ENCODE measurements at places on chromosomes 4 and X.

- no peak for DNase-seq
These were observed 108.3 kb downstream of the TBC1D19 start for GRCh38 chr4:26692014-26692726.

DNA sequence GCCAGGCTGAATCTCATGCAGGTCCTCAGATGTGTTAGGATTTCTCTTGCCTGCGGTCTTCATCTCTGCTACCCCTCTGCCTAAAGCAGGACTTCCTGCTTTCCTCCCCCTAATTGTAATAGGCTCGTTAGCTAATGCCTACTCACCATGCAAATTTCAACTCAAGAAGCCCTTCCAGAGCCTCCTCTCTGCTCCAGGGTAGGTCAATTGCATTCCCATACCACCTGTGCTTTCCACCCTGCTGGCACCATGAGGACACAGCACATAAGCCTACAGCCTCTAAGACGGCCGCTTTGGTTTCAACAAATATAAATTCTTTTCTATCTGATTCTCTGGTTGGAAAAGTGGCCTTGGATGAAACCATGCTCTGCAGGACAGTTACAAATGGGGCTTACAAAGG, 93.9 kb downstream of the QDPR start:
- DNase-seq: no peak

- DNase-seq: no peak
These were observed 2.3 kb downstream of the SNCA start for GRCh38 chr4:89834486-89835209.

DNA sequence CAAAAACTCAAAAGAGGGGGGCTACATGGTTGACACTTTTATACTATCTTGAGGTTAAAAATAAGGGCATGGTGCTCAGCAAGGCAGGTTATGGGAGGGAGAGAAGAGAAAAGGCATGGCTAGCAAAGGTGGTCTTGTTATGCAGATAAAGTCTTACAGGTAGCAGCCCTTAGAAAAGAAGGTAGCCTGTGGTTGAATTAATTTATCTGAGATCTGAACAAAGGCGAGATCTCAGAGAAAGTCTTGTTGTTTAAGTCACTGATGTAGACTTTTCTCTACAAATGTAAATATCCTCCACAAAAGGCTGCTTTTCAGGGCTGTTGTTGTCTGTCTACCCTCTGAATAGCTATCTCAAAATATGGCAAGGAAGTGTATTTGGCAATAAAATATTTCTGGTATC, 1250.4 kb downstream of the PCDH18 start:
- DNase-seq: no peak

- no peak for DNase-seq
These were observed 73.3 kb downstream of the TMEM131L start for GRCh38 chr4:153539422-153539821.

- DNase-seq: no peak
These were observed 295.3 kb downstream of the PDGFC start for GRCh38 chr4:156676116-156676851.

DNA sequence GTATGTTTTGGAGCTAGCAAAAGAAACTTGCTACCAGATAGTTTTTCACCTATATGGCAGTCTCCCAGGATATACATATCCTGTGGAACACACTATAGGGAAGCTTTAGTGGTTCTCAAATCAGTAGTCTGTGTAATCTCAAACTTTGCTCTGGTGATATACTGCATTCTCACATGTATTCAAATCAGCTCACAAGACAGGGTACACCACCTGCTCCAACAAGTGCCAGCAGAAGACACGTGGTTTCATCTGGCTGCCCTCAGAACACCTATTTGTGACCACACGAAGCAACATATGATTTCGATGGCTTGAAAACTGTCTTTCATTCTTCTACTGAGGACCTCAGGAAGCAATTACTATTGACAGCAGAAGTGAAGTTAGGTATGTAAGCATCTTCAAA, 37.7 kb downstream of the BCLAF3 start:
- no peak for DNase-seq

DNA sequence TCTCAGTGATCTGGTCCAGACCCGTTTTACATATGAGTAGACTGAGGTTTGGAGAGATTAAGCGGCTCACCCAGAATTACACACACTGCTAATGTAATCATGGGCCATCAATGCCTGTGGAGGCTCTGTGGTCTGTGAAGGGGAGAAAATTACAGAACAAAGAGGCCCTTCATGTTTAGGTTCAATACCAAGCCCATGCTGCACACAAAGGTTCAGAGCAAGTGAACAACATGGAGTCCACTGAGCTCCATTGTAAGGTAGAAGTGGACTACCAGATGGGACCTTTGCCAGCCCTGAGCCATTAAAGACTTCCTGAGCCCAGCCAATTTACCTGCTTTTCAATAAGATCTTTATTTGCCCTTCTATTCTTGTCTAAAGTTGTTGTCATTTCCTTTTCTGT, 109.8 kb downstream of the LUZP4 start:
- DNase-seq: no peak

GRCh38 chr4:159284113-159284512, 181.2 kb downstream of the RAPGEF2 start:
- no peak for DNase-seq

GRCh38 chr4:6410068-6410467, 62.3 kb downstream of the PPP2R2C start:
- DNase-seq: no peak

DNA sequence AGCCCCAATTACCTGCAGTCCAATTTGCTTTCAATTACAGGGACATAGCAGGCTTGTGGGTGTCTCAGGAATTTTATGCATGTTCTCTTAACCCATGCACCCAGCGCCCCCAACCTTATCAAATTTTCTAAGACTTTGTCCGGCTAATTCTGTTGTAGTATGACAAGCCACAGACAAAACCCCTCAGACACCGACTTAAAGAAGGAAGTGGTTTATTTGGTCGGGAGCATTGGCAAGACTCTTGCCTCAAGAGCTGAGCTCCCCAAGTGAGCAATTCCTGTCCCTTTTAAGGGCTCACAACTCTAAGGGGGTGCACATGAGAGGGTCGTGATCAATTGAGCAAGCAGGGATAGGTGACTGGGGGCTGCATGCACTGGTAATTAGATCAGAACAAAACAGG, 28.7 kb upstream of the IL9R start:
- no peak for DNase-seq

DNA sequence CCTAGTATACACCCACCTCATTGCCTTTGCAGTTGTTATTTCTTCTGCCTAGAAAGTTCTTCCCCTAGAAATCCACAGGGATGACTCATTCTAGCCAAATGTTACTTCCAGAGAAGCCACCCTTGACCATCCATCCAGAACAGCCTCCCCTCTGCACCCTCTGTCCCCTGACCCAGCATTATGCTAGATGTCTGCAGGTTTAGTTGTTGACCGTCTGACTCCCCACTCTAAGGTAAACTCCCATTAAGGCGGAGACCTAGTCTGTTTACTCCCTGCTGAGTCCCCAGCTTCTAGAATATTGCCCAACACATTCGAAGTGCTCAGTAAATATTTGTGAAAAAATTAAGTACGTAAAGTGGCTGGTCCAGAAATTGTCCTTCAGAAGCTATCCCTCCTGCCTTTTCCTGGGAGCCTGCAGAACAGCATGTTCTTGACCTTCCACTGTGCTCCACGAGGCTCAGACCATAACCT, 11.0 kb downstream of the SRD5A3 start:
- DNase-seq: no peak

DNA sequence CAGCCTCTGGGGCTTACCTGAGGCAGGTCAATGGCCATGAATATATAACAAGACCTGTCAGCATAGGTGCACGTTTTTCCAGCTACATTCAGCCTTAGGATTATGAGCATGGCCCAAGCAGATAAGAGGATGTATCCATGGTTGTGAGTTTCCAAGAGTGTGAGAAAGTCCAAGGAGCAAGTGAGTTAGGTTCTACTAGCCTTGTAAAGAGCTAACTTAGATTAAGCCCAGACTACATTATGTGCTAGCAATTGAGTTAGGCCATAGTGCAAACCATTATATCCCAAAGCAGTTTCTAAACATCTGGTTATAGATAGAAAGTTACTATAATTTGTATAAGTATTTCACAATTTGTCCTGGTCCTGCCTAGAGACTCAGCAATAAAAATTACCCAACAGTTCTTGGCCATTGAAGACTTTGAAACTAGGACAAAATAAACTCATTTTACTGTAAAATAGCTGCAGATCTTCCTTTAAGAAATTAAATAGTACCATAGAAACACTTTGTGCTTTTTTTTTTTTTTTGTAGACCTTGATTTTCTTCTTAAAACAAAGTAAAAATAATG, 312.0 kb downstream of the CAMK2D start:
- no peak for DNase-seq

DNA sequence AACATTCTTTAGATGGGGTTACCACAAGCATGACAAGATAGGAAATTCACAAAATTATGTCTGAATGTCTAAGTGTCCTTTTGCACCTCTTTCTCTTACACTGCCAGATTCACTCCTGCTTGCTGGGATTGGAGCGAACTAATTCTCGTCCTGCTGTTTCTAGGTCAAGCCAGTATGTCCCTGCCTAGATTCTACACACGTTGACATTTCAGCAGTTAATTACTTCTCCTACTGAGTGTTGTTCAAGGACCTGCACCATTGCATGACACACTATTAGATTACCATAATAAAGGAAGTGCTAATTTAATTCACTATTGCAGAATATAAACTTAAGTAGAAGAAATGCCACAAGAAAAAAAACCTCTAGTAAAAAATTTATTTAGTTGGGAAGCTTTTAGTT, 1911.7 kb downstream of the PCDH7 start:
- no peak for DNase-seq

DNA sequence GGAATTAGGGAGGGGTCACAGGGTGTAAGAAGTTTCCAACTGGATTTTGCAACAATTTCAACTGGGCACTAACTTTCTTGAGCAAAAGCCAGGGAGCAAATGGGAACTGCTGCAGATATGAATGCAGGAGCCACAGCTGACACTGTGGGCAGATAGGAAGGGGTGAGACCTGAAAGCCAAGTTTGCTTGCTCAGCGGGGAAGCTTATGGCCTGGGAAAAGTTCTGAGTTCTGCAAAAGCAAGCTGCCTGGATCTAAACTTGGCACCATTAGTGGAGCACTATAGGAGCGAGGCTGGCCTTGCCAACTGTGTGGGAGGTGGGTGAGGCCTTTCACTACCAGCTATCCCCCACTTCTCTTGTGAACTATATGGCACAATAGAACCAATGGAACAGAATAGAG, 11.1 kb downstream of the CYSLTR1 start:
- no peak for DNase-seq

- no peak for DNase-seq
These were observed 222.6 kb downstream of the NDST4 start for GRCh38 chr4:114890773-114891172.

GRCh38 chr4:172308078-172308477, 494.9 kb downstream of the GALNTL6 start:
- no peak for DNase-seq

- DNase-seq: no peak
These were observed 108.2 kb upstream of the GPC4 start for GRCh38 chrX:133523526-133523925.

GRCh38 chrX:120485315-120485637, 16.2 kb upstream of the LAMP2 start:
- DNase-seq: no peak

- DNase-seq: no peak
These were observed 190.9 kb downstream of the NDST4 start for GRCh38 chr4:114922592-114922933.

DNA sequence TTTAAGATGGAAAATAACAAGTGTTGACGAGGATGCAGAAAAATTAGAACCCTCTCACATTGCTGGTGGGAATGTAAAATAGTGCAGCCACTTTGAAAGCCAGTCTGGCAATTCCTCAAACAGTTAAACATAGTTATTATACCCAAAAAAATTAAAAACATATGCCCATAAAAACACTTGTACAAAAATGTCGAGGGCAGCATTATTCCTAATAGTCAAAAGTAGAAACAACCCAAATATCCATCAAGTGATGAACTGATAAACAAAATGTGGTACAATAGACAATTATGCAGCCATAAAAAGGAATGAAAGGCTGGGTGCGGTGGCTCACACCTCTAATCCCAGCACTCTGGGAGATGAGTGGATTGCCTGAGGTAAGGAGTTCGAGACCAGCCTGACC, 6.3 kb downstream of the IDS start:
- DNase-seq: no peak

- DNase-seq: no peak
These were observed 22.7 kb downstream of the JAKMIP1 start for GRCh38 chr4:6177587-6178197.

DNA sequence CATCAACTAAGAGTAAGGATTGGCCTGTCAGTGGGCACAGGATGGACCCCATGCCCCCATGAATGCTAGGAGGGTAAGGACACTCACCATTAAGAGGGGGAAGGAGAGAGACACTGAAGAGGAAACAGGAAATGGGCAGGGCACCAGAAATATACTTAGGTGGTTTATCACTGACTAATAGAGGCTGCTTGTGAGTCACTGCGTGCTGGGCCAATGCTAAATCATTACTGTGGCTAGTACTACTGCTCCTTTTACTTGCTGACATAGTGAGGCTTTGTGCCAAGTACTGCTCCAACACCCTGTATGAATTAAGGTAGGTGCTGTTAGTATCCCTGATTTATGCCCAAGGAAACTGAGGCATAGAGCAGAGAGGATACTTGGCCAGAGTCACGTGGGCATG, 130.4 kb upstream of the FRMPD4 start:
- no peak for DNase-seq

DNA sequence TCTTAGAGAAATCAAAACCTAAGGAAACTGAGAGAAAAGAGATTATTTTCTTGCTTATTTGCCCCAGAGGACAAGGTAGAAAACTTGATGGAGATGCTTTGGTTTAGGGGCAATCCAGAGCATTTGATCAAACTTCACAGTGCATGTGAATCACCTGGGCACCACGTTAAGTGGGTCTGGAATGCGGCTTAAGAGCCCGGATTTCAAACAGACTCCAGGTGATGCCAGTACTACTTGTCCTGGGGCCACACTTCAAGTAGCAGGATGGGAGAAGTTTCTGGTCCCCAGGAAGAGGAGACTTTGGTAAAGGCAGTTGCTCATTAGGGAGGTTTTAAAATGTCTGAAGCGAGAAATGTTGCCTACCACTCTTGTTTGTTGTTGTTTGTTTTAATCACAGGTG, 51.8 kb downstream of the PHOX2B start:
- DNase-seq: no peak

- no peak for DNase-seq
These were observed 17.6 kb downstream of the SUPT20HL1 start for GRCh38 chrX:24377911-24378468.

- DNase-seq: no peak
These were observed 47.5 kb upstream of the STS start for GRCh38 chrX:7100022-7100421.

GRCh38 chrX:153498453-153498852, 3.7 kb downstream of the BGN start:
- no peak for DNase-seq

GRCh38 chr4:15109600-15109999, 107.3 kb downstream of the CPEB2 start:
- DNase-seq: no peak

DNA sequence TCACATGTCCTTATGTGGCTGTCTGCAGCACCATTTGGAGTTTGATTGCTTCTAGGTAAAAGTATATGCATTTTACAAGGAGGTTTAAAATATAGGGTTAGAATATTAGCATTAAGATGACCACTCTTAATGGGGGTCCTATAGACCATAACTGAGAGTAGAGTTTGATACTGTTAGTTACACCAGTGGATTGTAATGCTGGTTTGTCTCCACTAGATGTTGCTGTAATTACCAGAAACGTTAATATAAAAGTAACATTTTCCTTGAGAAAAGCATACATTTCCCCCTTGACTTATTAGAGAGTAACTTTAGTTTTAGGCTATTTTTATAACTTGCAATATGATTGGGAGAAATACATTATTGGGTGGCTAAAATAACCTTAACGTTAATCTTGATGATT, 93.0 kb downstream of the ZXDA start:
- no peak for DNase-seq
